ENCODE measurements at places on chromosomes 1 and 21.
A peak's percentile ranks its signal among the peaks of the same experiment; 100 is the strongest.

- DNase-seq, result peak; percentile 18
Measured at GRCh38 chr1:19462781-19463503, 22.4 kb downstream of the CAPZB start.

DNA sequence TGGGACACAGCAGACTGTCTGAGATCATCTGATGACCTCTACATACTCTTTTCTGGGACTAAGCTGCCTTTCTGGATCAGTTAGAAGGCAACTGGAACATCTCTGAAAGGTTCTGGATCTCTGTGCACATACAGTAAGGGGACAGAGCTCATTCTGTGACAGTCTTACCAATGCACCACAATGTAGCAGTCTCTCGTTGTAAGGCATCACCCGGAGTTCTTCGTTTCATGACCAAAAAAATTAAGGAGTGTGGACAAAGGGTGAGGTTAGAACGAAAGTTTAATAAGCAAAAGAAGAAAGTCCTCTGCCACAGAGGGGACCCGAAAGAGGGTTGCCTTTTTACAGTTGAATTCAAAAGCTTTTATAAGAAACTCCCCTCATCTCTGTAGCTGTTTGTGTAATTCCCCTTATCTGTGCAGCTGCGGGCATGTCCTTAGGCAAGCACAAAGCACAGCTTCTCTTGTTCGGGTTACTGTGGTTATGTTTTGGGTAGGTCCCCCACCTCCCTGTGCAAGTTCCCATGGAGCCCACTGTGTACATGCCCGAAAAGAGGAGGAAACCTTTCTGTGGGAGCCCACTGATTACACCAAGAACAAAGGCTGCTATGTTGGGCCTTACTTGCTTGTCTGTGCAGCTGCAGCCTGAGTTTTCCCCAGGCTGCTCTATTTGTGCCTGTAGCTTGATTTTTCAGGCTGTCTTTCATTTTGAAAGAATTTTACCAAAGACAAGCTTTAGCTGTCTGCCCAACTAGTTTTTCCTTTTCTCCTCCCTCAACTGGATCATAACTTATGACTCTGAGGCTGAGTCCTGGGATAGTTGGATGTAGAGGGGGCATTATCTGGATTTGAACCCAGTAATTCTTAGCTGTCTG is 53.1 kb upstream of the CACNA1E start:
- DNase-seq, result no peak

DNA sequence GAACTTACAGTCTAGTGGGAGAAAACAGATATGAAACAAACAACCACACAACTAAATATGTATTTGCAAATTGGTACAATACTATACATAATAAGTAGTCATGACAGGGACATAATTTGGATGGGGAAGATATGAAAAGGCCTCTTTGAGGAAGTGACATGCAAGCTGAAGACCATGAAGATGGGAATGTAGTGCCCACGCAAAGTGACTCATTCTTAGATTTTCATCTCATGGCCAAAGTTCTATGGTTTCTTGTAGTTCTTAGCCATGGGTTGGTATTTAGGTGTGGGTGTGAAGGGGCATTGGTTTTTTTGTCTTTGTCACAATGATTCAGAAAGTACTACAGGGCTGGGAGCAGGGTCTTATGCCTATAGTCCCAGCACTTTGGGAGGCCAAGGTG is 105.4 kb upstream of the FAM78B start:
- DNase-seq, result no peak

GRCh38 chr1:55503663-55504305 is 288.6 kb upstream of the USP24 start:
- peak; percentile 93 for DNase-seq

- no peak for DNase-seq
Measured at GRCh38 chr1:30685796-30686165, 37.6 kb downstream of the MATN1 start.

DNA sequence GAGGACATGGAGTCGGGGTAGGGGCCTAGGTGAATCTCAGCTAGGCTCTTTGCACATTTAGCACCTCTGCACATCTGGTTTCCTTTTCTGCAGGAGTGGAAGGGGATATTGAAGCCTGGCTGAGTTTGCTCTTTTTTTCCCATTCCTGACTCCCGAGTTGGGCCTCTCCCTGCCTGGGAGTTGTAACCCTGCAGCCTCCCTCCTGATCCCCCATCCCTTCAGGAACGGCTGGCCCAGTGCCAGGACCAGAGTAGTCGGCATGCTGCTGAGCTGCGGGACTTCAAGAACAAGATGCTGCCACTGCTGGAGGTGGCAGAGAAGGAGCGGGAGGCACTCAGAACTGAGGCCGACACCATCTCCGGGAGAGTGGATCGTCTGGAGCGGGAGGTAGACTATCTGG is 836 bp downstream of the OLFML3 start:
- DNase-seq, result peak; percentile 52

DNA sequence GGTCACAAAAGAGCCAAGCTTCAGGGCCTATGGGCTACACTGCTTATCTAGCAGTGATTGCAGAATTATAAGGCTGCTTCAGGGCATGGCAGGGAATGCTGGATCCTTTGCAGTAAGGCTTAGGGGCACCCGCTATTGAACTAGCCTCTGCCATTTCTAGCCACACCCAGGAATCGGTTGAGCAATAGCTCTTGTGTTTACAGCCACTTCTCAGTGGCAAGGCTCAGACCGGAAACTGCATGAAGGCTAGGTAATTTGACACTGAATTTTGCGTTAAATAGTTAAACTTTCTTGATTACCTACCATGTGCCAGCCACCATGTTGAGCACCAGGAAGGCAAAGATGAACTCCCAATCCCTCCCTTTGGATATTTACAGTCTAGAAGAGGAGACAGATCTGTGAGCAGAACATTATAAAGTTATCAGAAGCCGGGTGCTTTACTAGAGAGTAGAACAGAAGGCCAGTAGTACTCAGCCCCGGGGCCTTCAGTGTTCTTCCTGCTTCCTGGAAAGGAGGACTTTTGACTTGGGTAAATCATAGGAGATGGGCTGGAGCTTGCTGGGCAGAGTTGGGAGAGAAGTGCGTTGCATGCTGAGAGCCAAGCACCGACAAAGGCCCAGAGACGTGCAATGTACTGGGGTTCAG is 98.6 kb upstream of the LPGAT1 start:
- peak; percentile 97 for DNase-seq

GRCh38 chr1:6248161-6248776 is 4.3 kb downstream of the HES3 start:
- DNase-seq, result no peak

DNA sequence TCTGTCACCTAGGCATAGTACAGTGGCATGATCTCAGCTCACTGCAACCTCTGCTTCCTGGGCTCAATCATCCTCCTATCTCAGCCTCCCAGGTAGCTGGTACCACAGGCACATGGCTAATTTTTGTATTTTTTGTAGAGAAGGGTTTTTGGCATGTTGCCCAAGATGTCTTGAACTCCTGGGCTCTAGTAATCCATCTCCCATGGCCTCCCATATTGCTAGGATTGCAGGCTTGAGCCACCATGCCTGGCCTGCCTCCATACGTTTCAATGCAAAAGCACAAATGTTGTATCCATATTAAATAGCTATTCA is 17.6 kb upstream of the GBP3 start:
- no peak for DNase-seq

GRCh38 chr1:26752519-26752918 is 35.2 kb upstream of the PIGV start:
- no peak for DNase-seq

DNA sequence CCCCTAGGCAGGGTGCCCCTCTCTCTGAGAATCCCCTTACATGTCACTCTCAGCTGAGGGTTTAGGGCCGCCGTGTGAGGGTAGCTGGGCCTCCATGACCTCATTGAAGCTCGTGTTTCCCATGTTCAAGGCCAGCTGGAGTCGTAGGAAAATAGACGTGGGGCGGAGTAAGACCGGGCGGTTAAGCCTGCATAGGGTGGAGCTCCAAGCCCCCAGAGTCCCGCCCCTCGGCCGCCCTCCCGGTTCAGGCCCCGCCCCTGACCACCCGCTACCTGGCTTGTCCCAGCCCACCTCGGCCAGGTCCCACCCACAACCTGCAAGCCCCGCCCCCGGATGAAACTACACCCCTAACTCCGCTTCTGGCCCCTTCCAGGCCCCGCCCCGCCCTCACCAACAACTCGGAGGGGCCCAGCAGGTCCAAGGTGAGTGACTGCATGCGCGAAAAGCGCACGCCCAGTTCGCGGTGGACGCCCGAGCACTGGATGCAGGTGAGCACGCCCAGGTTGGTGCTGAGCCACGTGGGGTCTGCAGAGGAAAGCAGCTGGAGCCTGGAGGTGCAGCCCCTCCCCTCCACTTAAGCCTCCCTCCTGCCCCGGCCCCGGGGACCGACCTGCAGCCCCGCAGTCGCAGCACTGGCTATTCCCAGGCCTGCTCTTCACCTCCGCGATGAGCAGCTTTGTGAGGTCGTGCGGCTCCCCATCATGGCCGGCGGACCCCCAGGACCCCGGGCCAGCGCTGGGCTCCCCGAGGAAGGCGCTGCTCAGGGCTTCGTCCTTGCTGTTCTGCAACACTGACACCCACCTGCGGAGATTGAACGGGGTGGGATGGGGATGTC is 12.2 kb upstream of the TCEA3 start:
- DNase-seq, result no peak

DNA sequence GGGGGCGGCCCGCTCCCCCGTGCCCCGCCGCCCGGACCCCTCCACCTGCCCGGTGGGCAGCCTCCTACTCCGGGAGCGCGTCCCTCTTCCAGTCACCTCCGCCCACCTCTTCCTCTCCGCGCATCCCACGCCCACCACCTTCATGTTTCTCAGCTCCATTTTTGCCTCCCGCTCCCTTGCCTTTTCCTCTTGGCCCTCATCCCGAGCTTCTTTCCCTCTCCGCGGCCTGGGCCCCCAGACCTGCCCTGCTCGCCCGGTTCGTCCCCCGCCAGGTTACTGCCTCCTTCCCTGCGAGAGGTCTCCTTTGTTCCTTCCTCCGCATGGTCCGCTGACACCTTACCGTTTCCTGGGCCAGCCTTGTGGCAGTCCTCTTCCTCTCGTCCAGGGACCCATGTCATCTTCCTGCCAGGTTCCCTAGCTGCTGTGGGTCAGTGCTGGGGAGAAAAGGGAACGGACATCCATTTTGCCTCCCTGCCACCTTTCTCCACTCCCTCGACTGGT is 563 bp downstream of the QSOX1 start:
- DNase-seq, result peak; percentile 41

GRCh38 chr1:117600966-117601365 is 4.9 kb upstream of the TENT5C start:
- DNase-seq, result no peak

GRCh38 chr1:198298640-198299039 is 141.8 kb downstream of the NEK7 start:
- no peak for DNase-seq

DNA sequence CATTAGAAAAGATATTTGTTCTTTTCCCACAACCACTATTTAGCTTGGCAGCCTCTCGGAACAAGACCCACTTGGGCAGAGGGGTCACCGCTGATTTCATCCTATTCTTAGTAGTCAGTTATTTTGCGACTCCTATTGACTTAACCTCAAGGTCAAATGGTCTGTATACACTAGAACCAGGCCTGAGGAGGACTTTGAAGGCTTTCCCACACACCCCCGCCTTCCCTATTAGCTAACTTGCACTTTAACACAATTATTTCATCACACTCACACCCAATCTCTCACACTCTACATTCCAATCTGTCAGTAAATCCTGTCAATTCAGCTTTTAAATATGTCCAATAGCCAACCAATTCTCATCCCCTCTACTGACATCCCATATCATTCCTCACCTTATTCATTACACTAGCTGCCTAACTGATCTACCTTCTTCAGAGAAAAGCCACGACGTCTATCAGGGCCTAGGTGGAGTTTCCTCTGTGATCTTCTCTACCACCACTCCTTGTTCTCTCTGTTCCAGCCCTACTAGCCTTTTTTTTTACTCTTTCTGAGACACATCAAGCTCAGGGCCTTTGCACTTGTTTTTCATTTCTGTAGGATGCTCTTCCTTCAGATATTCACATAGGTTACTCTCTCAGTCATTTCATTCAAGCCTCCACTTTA is 1.0 kb upstream of the NIBAN1 start:
- DNase-seq, result no peak

DNA sequence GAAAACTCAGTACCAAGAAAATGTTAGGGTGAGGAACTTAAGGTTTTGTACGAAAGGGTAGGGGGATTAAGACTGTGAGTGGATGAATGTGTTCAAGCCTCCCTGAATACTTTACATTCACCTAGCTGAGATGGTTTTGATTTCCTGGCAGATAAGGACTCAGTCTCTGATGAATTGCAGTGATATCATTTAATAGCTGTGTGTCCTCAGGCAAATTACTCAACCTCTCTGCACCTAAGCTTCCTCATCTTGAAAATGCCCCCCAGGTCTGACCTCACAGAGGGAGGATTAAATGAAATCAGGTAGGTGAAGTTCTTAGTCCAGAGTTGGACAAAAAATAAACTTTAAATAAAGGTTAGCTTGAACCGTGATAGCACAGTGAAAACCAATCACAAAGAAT is 48.4 kb downstream of the CAMK2N1 start:
- no peak for DNase-seq

- no peak for DNase-seq
Measured at GRCh38 chr1:226708342-226708780, 30.7 kb downstream of the ITPKB start.

DNA sequence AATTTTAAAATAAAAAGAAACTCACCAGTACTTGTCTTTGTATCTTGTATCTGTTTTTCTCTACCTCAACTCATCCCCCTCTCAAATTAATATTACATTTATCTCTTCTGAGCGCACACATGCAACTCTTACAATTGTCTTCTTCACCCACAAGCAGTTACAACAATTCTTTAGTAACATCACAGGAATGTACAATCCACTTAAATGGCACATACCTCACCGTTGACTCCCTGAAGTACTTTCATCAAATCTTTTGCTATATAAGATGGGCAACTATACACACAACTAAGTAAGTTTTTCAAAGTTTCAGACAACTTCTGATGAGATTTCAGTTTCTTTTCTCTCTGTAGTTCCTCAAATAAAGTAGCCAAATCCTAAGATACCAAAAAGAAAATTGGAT is 28.3 kb downstream of the HEATR1 start:
- DNase-seq, result no peak

GRCh38 chr1:30912913-30913652 is 4.5 kb upstream of the SDC3 start:
- DNase-seq, result no peak

DNA sequence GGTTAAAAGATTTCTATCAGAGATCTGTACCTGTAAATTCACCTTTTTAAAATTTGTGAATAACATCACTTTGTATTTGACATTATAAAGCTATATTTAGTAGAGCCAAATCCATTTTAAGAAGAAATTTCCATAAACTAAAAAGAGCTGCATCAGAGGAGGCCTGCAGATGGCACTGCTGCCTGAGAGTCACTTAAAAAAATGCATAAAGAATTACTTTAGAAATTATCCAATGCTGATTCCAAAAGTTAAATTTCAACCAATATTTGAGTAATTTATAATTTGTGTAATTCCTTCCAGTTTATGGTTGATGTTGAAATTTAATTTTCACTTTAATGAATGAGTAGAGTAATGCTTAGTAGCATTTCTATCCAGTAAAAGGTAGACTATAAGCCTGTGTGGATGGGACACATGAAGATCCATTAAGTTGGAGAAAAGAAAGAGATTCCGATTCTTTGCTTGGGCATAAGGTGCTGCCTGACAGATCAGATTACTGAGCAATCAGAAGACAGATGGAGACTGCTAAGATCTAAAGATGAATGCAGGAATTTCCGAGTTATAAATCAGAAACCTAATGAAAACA is 20.7 kb upstream of the RPE65 start:
- no peak for DNase-seq

- DNase-seq, result no peak
Measured at GRCh38 chr1:199269241-199269640, 630.4 kb downstream of the PTPRC start.

GRCh38 chr1:215631489-215631888 is 64.4 kb downstream of the KCTD3 start:
- DNase-seq, result no peak
